Neural crest cell (in vitro differentiated cells): ENCODE measurements at places on chromosomes 4 and X.

- DNase-seq: no peak
These were observed 508.5 kb downstream of the MID1IP1 start for GRCh38 chrX:39309721-39310152.

DNA sequence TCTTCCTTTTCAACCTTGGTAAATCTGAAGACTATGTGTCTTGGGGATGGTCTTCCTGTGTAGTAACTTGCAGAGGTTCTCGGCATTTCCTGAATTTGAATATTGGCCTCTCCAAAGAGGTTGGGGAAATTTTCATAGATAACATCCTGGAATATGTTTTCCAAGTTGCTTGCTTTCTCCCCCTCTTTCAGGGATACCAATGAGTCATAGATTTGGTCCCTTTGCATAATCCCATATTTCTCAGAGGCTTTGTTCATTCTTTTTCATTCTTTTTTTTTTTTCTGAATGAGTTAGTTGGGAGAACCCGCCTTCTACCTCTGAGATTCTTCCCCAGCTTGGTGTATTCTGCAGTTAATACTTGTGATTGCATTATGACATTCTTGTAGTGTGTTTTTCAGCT is 549.2 kb upstream of the AMOT start:
- no peak for DNase-seq

- DNase-seq: no peak
These were observed 40.1 kb downstream of the WFS1 start for GRCh38 chr4:6309777-6310176.

DNA sequence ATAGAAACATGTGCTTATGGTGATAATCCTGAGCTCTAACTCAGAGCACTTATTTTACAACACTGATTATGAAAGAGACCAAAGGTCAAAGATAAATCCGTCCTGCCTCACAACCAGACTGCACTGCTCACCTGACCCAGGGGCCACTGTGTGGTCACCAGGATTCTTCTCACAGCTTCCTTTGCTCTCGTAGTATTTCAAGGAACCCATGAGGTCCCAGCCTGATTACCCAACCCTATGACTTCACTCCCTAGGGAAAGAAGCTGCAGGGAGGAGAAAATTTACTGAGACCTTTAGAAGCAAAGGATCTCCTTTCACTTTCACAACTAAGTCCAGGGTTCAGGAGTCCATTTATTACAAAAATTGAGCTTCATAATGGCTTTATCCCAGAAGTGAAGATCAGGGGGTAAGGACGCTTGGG is 9.6 kb downstream of the SLC25A5 start:
- no peak for DNase-seq

DNA sequence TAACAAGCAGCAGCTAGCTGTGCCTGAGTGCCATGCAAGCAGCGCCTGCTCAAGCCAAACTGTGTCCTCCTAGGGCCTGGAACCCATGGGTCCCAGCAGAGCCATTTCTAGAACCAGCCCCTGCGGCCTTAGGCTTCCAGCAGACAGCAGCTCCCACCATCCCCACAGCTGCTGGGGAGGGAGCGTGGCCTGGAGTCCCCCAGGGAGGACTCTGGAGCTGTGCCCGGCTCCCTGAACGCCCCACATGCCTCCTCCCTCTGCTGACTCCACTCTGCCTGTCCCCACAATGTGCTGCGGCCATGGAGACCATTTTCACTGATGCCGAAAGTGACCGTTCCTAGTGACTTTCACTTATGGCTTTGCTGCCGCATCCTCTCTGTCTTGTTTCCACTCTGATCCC is 45.9 kb downstream of the GAK start:
- DNase-seq: no peak

- DNase-seq: no peak
These were observed 19.1 kb upstream of the S100P start for GRCh38 chr4:6674500-6675149.
